B cell (primary cell): ENCODE measurements at places on chromosomes 7 and 10. TPM values are rescaled to one million over a fixed set of nuclear protein-coding genes. Genes with fewer than 3 reads are reported as not detected.

DNA sequence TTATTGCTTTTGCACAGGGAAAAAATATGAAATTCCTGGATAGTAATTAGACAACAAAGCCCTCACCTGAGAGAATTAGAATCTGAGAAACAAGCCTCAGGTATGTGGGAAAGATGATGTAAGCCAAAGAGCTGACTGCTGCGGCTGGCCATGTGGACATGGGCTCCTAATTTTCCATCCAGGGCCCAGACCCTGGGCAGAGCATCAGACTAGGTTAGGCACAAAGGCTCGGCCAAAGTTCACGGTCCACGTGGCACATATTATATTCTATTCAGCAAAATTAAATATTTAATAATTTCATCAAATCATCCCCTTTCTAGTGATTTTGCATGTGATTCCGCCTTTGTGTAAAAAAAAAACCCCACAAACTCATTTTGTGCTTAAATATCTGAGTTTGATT is 5.1 kb downstream of the CYP3A4 start:
- H3K27ac ChIP-seq = no peak overlapping the region
- H3K4me3 ChIP-seq = no peak overlapping the region
- no peaks in the 10 kb centered on the region for H3K27me3 ChIP-seq
- no peak for DNase-seq
- no peaks in the 10 kb centered on the region for H3K36me3 ChIP-seq

GRCh38 chr7:156003220-156004162 is 191.2 kb upstream of the SHH start:
- no peaks in the 10 kb centered on the region for H3K36me3 ChIP-seq
- no peak overlapping the region for H3K4me3 ChIP-seq
- no peaks in the 10 kb centered on the region for H3K27me3 ChIP-seq
- H3K27ac ChIP-seq = no peak overlapping the region
- no peaks in the 10 kb centered on the region for H3K4me1 ChIP-seq
- DNase-seq = no peak

DNA sequence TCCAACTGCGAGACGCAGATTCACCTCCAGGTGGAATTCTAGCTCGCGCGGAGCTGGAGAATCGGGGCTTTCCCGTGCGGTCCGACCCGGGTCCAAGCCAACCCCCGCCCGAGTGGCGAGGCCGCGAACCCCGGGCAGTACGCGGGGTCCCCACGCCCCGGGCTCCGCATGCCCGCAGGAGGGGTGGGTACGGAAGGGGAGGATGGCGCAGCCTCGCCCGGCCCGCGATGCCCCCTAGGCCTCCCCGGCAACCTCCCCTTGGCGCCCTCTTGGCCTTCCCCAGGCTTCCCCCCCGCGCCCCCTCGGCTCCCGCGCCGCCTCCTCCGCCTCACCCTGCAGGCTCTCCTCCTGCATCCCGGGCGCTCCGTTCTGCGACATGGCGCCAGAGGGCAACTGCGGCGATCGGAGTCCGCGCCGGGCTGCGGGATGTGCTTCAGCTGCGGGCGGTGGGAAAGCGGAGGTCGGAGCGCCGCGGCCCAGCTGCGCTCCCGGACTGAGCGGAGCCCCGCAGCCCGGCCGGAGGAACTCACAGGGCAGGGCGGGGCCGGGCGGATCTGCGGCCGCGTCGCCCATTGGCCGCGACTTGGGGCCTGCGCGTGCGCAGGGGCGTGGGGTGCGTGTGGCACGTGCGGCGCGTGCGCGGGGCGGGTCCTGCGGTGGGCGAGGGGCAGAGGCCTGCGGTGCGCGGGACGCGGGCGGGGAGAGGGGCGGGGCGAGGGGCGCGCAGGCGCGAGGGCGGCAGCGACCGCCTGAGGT is at the start of gene BNIP3:
Gene BNIP3 (minus strand): TSS at position 495 of the 756 bp plus-strand sequence. CDS start 117 bp downstream, at position 378.
- peaks cover 13% of the 10 kb centered on the region for H3K27me3 ChIP-seq
- peak; percentile 95 for DNase-seq
- H3K27ac ChIP-seq = no peak within 1 kb of the TSS
- H3K4me3 ChIP-seq = peak within 1 kb of the TSS; percentile 74
- peaks cover 11% of the 10 kb centered on the region for H3K4me1 ChIP-seq
- no peaks in the 10 kb centered on the region for H3K36me3 ChIP-seq

- H3K36me3 ChIP-seq = no peaks in the 10 kb centered on the region
- no peak overlapping the region for H3K4me3 ChIP-seq
- H3K27ac ChIP-seq = no peak overlapping the region
Observed at GRCh38 chr10:43699516-43699915, 50.8 kb upstream of the ZNF32 start.

Gene ITIH2
- not detected in 2 replicates for total RNA-seq

Gene ZNF655
- total RNA-seq = 150 and 154 TPM in 2 replicates

DNA sequence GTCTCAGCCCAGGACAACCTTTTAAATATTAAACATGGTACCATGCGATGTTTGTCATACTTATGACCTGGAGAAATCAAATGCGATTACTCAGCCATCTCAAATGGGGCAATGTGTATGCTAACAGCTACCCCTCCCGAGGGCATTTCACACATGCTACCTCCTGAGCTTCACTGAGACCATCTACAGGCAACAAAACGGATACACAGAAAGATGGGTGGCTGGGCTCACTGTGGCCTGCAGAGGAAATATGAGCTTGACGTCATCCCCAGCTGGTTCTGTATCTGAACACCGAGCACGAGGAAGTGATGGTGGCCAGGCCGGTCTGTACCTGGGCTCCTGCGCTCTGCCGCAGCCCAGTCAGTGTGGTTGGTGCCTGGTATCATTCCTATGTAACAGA is 374.3 kb downstream of the RPS24 start:
- H3K36me3 ChIP-seq = no peaks in the 10 kb centered on the region
- H3K27me3 ChIP-seq = no peaks in the 10 kb centered on the region
- no peak for DNase-seq
- peaks cover 11% of the 10 kb centered on the region for H3K4me1 ChIP-seq

GRCh38 chr10:22553452-22553995 is 160.9 kb downstream of the PIP4K2A start:
- no peak overlapping the region for H3K27ac ChIP-seq
- no peaks in the 10 kb centered on the region for H3K4me1 ChIP-seq
- DNase-seq = no peak
- H3K4me3 ChIP-seq = no peak overlapping the region

DNA sequence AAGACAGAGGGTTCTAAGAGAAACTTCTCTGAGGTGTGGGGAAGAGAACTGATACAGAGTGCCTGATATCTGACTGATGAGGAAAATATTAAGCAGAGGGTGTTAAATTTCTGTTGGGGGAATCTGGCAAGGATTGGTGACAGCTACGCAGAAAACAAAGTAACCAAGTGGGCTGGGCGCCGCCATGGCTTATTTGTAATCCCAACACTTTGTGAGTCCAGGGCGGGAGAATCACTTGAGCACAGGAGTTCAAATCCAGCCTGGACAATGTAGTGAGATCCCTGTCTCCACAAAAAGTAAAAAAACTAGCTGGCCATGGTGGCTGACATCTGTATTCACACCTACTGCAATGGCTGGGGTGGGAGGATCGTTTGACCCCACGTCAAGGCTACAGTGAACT is 2.1 kb upstream of the C7orf25 start:
- H3K36me3 ChIP-seq = no peaks in the 10 kb centered on the region
- DNase-seq = no peak
- no peaks in the 10 kb centered on the region for H3K27me3 ChIP-seq
- H3K4me1 ChIP-seq = peaks cover 19% of the 10 kb centered on the region
- H3K27ac ChIP-seq = no peak overlapping the region

- no peaks in the 10 kb centered on the region for H3K4me1 ChIP-seq
- no peak overlapping the region for H3K4me3 ChIP-seq
- H3K27ac ChIP-seq = no peak overlapping the region
- H3K36me3 ChIP-seq = no peaks in the 10 kb centered on the region
- peaks cover 21% of the 10 kb centered on the region for H3K27me3 ChIP-seq
- no peak for DNase-seq
Observed at GRCh38 chr10:117382861-117383260, 7.6 kb upstream of the PDZD8 start.

- no peak for DNase-seq
- H3K27ac ChIP-seq = no peak overlapping the region
- H3K27me3 ChIP-seq = no peaks in the 10 kb centered on the region
- no peak overlapping the region for H3K4me3 ChIP-seq
- H3K36me3 ChIP-seq = no peaks in the 10 kb centered on the region
Observed at GRCh38 chr10:20267734-20268133, 451.5 kb downstream of the PLXDC2 start.

DNA sequence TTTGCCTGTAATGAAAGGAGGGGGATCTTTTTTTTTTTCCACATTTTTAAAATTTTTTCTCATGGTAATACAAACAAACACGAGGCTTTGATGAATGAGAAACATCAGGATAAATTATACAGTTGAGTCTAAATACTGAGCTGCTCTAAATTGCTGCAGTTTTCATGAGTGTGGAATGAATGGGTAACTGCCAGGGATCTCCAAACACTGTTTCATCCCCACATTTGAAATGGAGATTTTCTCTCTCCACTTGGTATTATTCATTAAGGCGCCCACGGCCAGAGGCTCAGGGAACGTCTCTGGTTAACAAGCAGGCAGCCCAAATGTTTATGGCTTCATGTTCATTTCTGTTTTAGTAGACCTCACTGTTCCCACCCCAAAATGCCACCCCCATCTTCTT is 717.1 kb downstream of the GRID1 start:
- DNase-seq = no peak
- no peaks in the 10 kb centered on the region for H3K4me1 ChIP-seq
- H3K27me3 ChIP-seq = no peaks in the 10 kb centered on the region
- H3K36me3 ChIP-seq = no peaks in the 10 kb centered on the region
- no peak overlapping the region for H3K4me3 ChIP-seq

DNA sequence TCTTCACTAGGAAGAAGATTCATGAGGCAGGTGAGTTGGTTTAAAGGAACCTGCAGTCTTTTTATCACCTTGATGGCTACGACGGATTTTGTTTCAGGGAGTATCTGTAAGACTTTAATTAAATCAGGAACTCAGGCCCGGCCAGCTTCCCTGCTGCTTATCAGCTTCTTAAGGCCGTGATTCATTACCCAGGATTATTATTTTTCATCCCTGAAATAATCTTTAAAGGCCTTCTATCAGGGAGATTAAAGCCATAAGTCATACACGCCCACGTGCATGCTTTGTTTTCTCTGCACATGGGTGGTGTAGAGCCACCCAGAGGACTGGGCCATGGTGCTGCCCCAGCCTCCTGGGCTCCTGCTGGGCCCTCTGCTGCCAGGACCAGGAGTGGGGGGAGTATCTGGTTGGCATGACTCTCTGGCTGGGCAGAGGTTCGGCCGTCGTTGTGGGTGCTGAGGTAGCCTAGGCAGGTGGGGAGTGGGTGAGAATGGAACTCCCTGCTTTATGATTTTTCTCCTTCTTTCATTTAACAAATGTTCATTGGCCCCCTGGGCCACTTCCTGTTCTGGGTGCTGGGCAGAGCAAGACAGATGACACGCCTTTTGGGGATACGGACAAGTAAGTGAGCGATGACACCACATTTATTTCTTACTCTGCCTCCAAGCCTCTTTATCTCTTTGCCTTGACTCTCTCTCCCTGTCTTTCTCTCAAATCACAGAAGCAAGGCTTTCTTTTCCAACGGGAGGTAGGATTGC is 39.0 kb upstream of the PCBD1 start:
- no peaks in the 10 kb centered on the region for H3K4me1 ChIP-seq
- no peaks in the 10 kb centered on the region for H3K27me3 ChIP-seq
- DNase-seq = no peak

DNA sequence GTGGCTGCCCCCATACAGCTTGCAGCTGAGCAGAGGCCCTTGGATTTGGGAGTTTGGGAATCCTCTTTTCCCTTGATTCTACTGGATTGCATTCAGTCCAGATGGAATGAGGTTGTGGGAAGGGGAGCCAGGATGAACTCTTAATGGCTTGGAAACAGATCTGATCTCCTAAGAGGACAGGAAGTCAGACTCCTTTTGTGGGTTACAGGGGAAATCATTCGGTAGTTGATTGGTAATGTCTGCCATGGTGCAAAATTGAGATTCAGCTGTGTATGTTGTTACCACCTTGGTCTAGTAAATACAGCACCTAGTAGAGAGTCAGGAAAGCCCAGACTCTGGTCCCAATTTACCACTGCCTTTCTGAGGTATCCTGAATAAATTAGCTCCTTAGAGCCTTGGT is 144.2 kb upstream of the TNRC18 start:
- H3K4me1 ChIP-seq = peaks cover 21% of the 10 kb centered on the region
- no peak overlapping the region for H3K4me3 ChIP-seq
- H3K27ac ChIP-seq = no peak overlapping the region
- no peak for DNase-seq
- no peaks in the 10 kb centered on the region for H3K36me3 ChIP-seq
- no peaks in the 10 kb centered on the region for H3K27me3 ChIP-seq

- no peak for DNase-seq
- no peaks in the 10 kb centered on the region for H3K27me3 ChIP-seq
- no peaks in the 10 kb centered on the region for H3K4me1 ChIP-seq
- no peaks in the 10 kb centered on the region for H3K36me3 ChIP-seq
Observed at GRCh38 chr10:93379731-93380575, 102.2 kb downstream of the MYOF start.

DNA sequence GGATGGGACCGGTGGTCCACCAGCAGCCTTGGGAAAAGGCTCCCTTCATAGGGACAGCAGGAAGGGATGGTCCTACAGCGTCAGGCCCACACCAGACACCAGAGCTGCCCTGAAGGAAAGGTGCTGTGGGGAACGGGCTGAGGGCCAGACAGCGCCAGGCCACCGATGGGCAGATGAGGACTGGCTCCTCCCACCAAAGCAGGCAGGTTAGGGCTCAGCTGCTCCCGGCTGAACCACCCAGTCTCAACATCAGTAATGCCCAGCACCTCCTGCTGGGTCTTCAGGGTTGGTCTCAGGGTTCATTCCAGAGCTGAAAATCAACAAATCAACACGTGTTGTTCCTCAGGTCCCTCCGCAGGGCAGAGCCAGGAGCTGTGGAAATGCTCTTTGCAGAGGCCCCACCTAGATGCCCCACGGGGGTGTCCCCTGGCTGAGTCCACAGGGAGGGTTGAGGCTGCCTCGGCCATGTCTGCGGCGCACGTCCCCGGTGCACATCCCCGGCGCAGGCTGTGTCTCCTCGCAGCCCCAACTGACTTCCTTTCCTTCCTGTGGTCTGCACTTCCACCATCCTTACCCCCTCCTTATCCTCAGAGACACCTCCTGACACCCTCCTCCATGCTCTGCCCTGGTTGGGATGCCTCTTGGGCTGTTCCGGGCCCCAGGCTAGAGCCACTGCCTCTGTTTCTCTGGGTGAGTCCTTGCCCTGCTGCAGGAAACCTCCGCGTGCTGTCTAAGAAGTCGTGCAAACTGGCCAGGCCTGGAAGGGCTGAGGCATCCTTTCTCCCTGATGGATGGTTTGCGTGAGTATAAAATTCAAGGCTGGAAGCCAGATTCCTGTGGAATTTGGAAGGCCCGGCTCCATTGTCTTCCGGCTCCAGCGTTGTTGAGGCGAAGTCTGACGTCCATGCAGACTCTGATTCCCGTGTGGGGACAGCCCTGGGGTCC is 32.8 kb upstream of the CFAP46 start:
- H3K36me3 ChIP-seq = no peaks in the 10 kb centered on the region
- H3K27me3 ChIP-seq = no peaks in the 10 kb centered on the region
- DNase-seq = no peak
- no peaks in the 10 kb centered on the region for H3K4me1 ChIP-seq
- H3K4me3 ChIP-seq = no peak overlapping the region
